NCI-H2081 treated with DMSO at 0.1 percent for 48 hours (cell line): ENCODE measurements at places on chromosomes 2 and 18.

DNA sequence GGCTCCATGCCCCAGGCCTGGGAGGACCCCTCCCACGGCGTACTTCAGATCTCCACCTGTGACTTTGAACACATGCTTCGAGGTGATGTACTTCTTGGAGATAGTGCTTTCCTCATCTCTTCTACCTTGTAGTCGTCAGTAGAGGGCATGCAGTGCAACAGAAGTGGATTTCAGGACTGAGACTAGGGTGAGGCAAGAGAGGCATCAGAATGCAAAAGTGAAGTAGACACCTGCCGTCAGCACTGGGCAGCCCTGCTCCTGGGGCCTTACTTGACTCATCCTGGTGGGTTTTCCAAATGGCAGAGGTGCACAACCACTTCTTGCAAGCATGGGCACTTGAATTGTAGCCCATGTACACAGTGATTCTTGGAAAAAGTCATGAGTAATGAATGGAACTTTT, 258.8 kb downstream of the NEDD4L start:
- DNase-seq, result no peak

DNA sequence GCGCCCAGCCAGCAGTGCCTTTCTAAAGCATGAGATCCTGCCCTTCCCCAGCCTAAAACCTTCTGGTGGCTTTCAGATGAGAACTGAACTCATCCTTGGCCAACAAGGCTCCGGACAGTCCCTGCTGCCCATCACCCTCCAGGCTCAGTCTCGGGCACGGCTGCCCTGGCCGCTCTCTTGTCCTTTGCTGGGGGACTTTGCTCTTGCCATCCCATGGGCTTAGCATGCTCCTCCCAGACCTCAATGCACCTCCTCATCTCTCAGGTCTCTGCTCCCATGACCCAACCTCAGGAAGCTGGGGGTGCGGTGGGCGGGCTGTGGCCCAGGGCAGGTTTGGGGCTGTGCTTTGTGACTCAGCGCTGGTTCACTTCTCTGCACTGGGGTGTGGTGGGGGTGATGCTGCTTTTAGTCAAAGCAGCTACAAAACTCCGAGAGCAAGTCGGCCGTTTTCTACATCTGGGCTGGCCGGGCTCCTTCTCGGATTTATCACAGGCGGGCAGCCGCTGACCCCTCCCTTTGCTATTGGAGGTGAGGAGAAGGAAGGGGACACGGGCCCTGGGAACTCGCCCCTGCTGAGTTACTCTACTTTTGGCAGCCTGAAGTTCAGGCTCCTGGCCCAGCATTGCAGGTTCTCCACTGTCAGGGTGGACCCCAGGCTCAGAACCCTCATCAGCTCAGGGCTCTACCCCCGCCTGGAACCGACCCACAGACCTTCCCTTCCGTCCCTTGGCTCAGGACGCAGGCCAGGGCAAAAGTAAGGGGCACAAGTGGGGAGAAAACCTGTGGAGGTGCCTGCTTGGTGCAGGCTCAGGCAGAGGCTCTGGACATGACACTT, 90.6 kb upstream of the TAF1B start:
- DNase-seq, result no peak

DNA sequence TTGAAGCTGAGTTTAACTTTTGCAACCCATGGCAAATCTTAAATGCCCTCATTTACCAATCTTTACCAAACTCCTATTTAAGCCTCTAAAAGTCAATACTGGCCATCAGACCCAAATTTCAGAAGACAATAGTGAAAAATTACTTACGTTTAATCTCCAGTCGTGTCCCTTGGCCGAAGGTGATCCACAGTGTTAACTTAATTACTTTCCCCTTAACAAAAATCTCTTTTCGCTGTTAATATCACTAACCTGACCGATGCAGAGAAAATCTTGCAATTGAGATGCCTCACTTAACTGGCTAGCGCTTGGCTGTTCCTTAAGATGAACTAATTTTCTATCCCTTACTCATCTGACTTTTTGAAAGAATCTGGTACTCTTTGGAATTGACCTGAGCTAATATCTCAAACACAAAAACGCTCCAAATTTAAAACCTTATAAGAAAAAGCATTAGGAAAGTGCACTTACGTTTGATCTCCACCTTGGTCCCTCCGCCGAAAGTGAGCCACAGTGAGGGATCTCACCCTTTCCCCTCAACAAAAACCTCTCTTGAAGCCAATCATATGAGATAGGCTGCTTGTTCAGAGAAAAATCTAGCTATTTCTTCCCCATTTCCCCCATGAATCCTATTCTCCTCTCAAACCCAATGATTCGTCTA, 169.1 kb downstream of the RPIA start:
- no peak for DNase-seq

GRCh38 chr18:14776801-14777200, 28.8 kb downstream of the ANKRD30B start:
- DNase-seq, result no peak

DNA sequence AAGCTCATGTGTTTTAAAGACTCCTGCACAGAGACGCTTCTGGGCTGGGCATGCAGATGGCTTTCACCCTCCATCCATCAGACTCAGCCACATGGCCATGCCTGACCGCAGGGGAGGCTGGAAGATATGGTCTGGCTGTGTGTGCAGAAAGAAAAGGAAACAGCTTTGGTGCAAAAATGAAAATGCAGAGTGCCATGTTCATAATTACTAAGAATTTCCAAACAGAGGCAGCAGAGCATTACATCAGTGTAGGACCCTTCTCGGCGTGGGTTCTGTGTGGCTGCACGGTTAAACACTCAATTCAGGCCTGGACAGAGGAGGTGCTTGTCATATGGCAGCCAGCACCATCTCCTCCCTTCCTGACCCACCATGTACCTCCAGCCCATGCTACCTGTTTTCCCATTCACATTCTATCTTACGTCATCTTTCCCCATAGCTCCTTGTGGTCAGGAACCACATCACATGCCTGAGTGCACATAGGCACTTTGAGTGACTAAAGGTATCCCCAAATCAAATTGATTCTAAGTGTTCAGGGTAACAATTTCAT, 200.3 kb upstream of the ID2 start:
- no peak for DNase-seq

- DNase-seq, result no peak
Measured at GRCh38 chr2:126942427-126943203, 43.9 kb downstream of the TEX51 start.

DNA sequence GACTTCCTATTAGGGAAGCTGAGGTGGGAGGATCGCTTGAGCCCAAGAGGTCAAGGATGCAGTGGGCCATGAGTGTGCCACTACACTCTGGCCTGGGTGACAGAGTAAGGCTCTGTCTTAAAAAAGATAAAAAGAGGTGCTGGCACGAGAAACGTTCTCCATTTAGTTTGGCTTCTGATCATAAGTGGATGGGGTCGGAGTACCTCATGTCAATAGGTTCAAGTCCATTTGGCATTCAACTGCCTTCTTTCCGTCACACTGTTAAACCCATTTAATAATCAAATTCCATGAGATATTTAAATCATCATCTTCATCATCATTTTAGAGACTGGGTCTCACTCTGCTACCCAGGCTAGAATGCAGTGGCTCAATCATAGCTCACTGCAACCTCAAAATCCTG, 9.2 kb downstream of the COX7A2L start:
- no peak for DNase-seq

GRCh38 chr2:57864926-57865325, 181.7 kb upstream of the VRK2 start:
- DNase-seq, result no peak

- DNase-seq, result no peak
Measured at GRCh38 chr2:96342085-96342484, 6.5 kb downstream of the NCAPH start.

- no peak for DNase-seq
Measured at GRCh38 chr2:236109061-236109460, 59.1 kb downstream of the GBX2 start.

GRCh38 chr18:24954341-24954740, 397.6 kb downstream of the ZNF521 start:
- no peak for DNase-seq

DNA sequence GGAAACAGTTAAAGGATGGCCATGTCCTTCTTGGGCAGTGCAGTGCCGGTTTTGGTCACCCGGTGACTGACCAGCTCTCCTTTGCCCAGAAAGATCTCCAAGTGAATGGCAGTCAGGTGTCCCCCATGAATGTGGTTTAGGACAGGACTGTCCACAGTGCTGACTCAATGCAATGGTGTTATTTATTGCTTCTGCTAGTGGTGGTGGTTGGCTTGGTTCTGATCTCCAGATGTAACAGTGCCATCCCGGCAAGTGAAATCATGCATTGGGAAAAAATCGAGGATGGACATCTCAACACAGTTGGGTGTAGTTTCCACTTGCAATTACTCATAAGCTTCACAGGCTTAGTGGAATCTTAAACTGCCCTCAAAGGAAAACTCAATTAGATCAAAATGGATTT, 81.9 kb downstream of the TGOLN2 start:
- no peak for DNase-seq

GRCh38 chr2:216633616-216634369, 573 bp downstream of the IGFBP2 start:
- DNase-seq, result no peak

- DNase-seq, result no peak
Measured at GRCh38 chr2:66457545-66457944, 22.6 kb downstream of the MEIS1 start.

DNA sequence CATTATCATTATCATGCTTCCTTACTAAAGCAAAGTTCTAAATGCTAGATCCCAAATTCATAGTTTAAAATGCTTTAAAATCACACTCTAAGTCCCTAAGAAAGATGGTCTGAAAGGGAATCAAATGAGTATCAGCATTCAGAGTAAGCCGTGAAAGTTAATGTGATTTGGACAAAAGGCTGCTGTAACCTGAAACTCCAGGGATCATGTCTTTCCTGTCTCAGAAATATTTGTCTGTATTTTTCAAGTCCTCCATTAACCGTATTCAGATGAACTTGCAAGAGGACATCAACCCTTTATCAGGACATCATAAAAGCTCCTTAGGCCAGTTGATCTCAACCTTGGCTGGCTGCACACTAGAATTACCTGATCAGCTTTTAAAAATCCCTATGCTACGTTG, 324.3 kb upstream of the PKDCC start:
- DNase-seq, result no peak

- no peak for DNase-seq
Measured at GRCh38 chr2:236943841-236944513, 141.7 kb upstream of the COPS8 start.

- no peak for DNase-seq
Measured at GRCh38 chr2:47269316-47270232, 114.5 kb upstream of the STPG4 start.

- no peak for DNase-seq
Measured at GRCh38 chr2:224927011-224927410, 115.3 kb downstream of the DOCK10 start.

GRCh38 chr2:234074751-234075517, 24.4 kb downstream of the SPP2 start:
- DNase-seq, result no peak

GRCh38 chr2:192960945-192961344, 766.2 kb upstream of the TMEFF2 start:
- DNase-seq, result no peak

DNA sequence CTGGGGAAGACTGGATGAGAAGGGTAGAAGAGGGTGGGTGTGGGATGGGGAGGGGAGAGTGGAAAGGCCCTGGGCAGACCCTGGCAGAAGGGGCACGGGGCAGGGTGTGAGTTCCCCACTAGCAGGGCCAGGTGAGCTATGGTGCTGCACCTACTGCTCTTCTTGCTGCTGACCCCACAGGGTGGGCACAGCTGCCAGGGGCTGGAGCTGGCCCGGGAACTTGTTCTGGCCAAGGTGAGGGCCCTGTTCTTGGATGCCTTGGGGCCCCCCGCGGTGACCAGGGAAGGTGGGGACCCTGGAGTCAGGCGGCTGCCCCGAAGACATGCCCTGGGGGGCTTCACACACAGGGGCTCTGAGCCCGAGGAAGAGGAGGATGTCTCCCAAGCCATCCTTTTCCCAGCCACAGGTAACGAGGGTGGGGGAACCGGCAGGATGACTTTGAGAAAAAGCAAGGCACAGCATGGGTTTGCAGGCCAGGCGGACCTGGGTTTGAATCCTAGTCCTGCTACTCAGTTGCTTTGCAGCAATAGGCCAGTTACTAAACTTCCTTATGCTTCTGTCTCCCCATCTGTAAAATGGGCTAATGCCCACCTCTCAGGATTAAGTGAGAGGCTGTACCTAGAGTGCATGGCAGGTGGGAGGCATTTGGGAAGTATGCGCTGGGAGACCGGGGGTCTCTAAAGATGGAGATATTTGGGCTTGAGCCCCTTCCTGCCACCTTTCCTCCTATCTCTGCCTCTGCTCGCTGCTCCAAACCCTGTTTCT, at the start of gene INHA:
Gene INHA (plus strand): TSS at position 74 of the 765 bp plus-strand sequence. CDS start 65 bp downstream, at position 139.
- no peak for DNase-seq

DNA sequence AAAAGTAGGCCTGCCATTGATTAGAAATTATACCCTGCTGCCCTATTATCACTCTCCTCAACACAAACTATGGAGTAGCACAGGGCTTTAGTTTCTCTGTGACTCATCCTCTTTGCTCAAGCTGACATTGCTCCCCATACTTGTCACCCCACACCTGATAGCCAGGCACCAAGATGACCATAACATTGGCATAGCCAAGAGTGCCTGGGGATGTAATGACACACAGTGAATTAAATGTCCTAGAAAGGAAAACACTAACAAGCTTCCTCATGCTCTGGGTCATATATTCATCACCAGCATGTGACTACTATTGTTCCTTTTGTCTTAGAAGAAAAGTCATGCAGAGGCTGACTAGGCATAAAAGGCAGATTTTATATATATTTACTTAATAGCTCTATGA, 137.8 kb upstream of the RND3 start:
- no peak for DNase-seq

GRCh38 chr2:1586251-1586922, 157.9 kb downstream of the PXDN start:
- DNase-seq, result no peak

GRCh38 chr2:218079943-218080913, 11.2 kb downstream of the RUFY4 start:
- no peak for DNase-seq

DNA sequence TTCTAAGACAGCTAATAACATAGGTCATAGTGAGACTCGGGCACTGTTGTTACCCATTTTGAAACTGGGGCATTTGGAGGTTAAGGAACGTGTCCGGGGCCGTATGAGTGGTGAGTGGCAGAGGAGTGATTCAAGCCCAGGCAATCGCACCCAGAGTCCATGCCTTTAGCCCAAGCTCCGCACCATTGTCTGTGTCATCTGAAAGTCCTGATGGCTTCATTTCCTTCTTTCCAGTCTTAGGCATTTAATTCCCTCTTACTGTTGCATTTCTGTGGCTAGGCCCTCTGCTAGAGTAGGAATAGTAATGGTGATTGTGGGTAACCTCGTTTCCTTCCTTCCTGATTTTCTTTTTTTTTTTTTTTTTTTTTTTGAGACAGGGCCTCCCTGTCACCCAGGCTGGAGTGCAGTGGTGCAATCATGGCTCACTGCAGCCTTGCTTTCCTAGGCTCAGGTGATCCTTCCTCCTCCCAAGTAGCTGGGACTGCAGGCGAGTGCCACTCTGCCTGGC, 49.8 kb upstream of the ASB1 start:
- no peak for DNase-seq

- no peak for DNase-seq
Measured at GRCh38 chr2:190376591-190377245, 31.4 kb upstream of the MFSD6 start.

GRCh38 chr18:26493021-26493420, 55.3 kb downstream of the KCTD1 start:
- DNase-seq, result no peak

GRCh38 chr18:4758980-4759379, 303.9 kb upstream of the DLGAP1 start:
- no peak for DNase-seq

- DNase-seq, result no peak
Measured at GRCh38 chr2:64111426-64111825, 32.8 kb downstream of the PELI1 start.

GRCh38 chr2:238278626-238279323, 9.6 kb downstream of the PER2 start:
- DNase-seq, result no peak
